ENCODE measurements at places on chromosomes 11 and 22.

DNA sequence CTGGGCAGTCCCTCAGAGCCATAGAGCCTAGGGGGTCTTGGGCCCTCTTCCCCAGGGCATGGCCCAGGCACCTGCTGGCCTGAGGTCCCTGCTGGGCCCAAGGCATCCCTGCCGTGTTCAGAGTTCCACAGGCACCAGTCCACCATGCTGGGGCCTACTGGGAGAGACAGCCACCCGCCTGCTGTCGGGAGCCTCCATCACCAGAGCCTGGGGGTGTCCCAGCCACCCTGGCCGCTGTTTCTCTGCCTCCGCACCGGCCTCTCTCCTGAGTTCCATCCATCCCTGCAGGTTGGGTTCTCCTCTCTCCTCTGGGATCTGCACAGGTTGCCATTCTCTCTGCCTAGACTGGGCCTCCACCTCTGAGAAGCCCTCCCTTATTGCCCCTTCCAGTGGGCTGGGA, 68.6 kb downstream of the KCNQ1 start:
- no peak overlapping the region for H3K27ac ChIP-seq
- H3K4me1 ChIP-seq = peaks cover 12% of the 10 kb centered on the region
- no peaks in the 10 kb centered on the region for H3K27me3 ChIP-seq
- no peaks in the 10 kb centered on the region for H3K36me3 ChIP-seq
- no peak overlapping the region for H3K4me3 ChIP-seq
- DNase-seq = peak; percentile 18

DNA sequence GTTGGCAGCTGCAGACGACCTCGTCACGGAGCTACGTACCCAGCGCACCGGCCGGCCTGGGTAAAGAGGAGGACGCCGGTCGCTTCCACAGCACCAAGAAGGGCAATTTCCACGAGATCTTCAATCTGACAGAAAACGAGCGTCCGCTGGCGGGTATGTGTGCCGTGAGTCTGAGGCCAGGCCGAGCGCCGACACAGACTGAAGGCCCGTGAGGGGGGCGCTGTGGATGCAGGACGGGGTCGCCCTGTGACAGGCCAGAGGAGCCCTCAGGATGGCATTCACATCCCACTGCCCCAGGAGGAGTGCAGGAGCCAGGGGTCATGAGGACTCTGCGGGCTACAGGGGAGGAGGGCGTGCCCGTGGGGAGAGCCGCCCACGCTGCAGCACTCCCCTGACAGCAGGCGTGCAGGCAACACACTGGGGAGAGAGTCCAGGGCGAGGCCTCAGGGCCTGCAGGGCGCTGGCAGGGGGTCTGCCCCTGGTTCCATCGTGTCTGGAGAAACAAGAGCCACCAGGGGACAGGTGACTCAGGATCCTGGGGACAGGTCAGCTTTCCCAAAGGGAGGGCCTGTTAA, 53.6 kb downstream of the GRAMD4 start:
- H3K27me3 ChIP-seq = no peaks in the 10 kb centered on the region
- H3K27ac ChIP-seq = peak overlapping the region; percentile 97
- H3K4me1 ChIP-seq = peaks cover 12% of the 10 kb centered on the region
- no peak for DNase-seq
- H3K36me3 ChIP-seq = peaks cover 3% of the 10 kb centered on the region
- peak overlapping the region; percentile 88 for H3K4me3 ChIP-seq

DNA sequence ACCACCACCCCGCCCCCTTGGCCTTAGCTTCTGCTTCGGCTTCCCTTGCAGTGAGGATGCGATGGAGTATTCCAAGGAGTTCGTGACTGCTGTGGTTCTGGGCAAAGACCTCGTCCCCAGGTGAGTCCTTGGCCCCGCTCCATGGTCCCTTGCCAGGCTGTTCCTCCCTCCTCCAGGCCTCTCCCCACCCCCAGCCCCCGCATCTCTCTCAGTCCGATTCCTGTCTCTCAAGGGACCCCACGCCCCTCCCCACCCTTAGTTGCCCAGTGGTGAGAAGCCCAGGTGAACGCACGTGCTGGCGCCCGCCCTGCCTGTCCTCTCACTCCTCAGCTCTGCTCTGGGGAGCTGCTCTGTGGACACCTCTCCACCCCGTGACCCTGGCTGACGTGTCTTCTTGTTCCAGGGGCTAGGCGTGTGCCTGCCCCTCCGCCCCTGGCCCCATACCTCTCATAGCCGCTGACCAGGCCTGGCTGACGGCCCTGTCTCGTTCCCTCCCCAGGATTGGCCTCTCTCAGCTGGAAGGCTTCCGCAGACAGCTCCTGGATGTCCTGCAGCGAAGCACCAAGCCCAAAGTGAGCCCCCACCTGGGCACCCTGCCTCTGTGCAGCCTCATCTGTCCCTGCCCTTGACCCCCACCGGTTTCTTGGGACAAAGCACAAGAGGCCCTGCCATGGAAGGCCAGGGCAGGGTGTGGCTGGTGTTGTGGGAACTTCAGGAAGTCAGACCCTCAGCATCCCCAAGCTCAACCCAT, 14.6 kb upstream of the MYRF start:
- H3K36me3 ChIP-seq = no peaks in the 10 kb centered on the region
- H3K27me3 ChIP-seq = no peaks in the 10 kb centered on the region
- DNase-seq = no peak

DNA sequence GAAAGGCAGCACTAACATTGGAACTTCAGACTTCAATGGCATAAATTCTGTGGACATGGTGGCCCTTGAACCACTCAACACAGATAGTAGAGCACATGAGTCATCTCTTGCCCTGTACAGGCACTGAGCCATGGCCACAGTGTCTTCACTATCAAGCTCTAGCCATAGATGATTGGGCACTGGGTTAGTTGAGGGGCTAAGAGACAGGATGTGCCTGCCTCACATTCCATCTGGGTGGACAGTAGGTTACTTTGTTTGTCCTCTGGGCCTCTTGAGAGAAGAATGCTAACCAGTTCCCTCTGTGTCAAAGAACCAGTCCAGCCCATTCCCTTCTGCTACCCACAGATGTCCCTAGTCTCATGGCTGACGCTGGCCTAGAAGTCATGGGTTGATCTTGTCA, 39.8 kb downstream of the OR6Q1 start:
- H3K36me3 ChIP-seq = no peaks in the 10 kb centered on the region
- H3K4me1 ChIP-seq = no peaks in the 10 kb centered on the region
- no peak overlapping the region for H3K4me3 ChIP-seq

- no peaks in the 10 kb centered on the region for H3K4me1 ChIP-seq
- no peak overlapping the region for H3K27ac ChIP-seq
- H3K36me3 ChIP-seq = no peaks in the 10 kb centered on the region
- H3K4me3 ChIP-seq = no peak overlapping the region
- no peak for DNase-seq
- no peaks in the 10 kb centered on the region for H3K27me3 ChIP-seq
Measured at GRCh38 chr11:80505771-80506170, 1064.9 kb upstream of the TENM4 start.

All from activated naive CD8-positive, alpha-beta T cell treated with anti-CD3 and anti-CD28 coated beads, Interleukin-2, amount 10 ng/mL, durations not matched to agents 7 days and 5 days (primary cell).